ENCODE measurements at places on chromosomes 7 and 10.

DNA sequence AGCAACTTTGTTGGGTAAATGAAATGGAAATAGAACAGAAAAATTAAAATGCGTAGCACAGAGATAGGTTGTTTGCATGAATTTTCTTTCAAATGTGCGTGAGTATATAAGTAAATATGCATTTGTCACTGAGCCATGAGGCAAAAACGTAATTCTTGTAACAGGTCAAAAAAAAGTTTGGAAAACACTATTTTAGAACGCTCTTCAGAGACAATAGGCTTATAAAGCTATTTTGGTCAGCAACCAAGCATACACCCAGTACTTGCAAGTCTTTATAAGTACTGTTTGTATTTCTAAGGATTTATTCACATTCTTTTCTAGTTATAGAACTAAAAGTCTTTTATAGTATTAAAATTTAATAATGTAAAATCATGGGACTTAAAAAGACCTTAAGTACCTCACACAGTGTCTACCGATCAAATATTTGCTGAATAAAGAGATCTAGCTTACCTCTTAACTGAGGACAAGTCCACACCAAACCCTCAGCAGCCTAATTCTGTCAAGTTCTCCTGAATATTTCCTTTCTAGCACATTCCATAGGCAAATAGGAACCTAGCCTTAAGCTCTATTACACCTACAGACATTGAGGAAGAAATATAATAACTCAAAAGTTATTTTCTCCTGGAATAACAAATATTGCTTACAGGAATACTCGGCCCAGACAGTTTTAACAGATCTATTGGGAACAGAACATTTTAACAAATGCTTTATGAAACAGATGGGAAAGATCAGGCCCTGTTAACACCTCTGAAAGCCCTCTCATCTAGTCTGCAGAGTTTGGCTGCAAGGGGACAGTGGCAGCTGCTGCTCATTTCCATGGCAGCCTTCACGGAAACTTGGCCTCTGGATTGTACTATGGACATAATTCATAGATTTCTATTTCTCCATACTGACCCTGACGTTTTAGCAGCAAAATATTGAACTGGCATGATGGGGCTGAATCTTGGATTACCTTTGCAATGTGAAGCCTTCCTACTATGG is 8.8 kb downstream of the CRPPA start:
- DNase-seq = no peak

GRCh38 chr10:234708-235406 is 99.6 kb downstream of the ZMYND11 start:
- DNase-seq = no peak

GRCh38 chr7:24574950-24575349 is 1.7 kb downstream of the PALS2 start:
- no peak for DNase-seq

GRCh38 chr10:103458720-103459119 is at the start of gene CALHM1:
Gene CALHM1 (minus strand): TSS chr10:103458900. CDS start chr10:103458751, 149 bp downstream.
- no peak for DNase-seq

DNA sequence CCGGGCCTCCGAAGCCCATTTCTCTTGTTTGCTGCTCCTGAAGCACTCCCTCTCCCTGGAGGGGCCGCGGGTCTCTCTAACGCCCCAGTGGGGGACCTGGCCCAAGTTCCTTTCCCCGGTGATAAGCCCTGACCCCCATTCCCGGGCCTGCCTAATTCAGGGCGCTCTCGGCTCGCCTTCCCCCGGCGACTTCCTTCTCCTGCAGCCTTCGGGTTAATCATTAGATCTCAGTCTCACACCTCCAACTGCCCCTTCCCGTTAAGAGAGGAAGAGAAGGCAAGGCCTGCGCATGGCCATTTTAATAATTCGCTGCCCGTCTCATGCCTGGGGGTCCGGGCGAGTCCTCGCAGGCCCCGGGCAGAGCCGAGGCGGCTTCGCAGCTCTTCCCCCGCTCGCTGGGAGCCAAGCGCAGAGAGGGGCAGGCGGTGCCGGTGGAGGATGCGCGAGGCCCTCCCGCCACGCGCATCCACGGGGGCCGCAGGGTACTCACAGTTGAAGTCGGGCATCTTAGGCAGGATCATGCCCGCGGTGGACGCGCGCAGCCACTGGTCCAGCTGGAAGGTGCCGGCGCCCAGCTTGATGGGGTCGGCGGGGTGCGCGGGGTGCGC is 1.2 kb downstream of the MNX1 start:
- DNase-seq = no peak
